ENCODE measurements at places on chromosomes 12 and 14.

GRCh38 chr12:49022558-49023178, 4.1 kb upstream of the PRKAG1 start:
- DNase-seq, result no peak

DNA sequence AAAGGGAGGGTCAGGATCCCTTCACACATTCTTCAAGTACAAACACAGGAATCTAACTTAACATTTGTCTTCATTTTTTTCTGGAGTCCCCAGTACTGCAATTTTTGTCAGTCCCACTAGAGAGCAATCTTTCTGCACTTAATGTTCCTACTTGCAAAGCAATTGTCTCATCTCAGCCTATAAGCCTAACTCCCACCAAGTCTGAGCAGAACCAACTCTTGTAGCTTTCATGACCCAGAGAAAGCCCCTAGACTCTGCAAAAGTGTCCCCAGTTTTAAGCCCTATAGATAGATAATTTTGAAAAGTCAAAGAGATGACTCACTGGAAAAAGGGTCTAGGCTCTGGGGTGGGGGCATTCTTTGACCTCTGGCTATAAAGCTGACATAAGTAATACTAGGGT, 1.8 kb upstream of the ZBTB39 start:
- DNase-seq, result peak; percentile 30

DNA sequence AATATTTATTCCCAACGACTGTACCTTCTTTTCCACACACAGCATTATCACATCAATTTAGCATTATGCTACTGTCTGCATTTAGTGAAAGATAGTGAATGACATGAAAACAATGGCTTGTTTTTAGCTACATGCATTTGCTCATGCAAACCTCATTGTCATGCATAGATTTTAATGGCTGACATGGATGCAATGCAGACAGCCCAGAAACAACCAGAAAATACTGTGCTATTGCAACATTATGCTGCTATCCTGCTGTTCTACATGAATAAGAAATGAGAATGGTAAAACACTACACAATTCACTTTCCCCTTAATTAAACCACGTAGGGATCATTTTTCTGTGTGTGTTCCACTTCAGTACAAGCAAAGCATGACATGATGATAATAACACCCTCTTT, 90.8 kb downstream of the LIN7A start:
- no peak for DNase-seq

GRCh38 chr14:100887728-100888335, 15.7 kb downstream of the RTL1 start:
- no peak for DNase-seq

- peak; percentile 62 for DNase-seq
Measured at GRCh38 chr12:40224439-40225291, at the start of gene LRRK2. Gene LRRK2, plus strand, starts transcription at chr12:40224997. Its CDS starts 135 bp downstream, at chr12:40225132.

DNA sequence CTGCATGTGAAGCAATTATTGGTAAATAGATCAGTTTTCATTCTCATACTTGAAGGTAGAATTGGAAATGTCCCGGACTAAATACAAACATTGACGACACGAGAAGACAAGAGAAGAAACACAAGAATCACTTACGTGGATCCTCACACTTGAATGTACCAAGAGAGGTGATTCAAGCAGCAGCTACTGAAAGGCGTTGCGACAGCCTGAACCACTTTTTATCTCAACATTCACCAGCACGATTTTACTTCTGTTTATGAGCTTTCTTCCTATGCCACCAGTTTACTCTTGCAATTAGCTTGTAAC, 3.6 kb upstream of the FZD10 start:
- DNase-seq, result no peak

DNA sequence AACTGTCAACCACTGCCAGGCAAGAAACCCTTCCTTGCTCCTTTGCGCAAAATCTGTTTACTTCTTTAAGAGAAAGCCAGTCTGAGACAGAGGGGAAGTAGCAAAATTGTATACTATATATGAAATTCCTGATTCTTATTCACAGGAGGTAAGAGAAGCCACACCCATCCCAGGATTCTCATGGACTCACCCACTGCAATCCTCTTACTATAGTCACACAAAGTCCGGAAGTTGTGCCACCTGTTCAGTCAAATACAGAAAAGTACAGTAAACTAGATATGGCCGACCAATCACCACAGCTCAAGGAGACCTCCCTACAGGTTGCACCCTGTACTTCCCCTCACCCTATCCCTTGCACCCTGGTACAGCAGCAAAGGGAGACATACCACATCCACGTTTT, 2.9 kb downstream of the PRMT5 start:
- no peak for DNase-seq

GRCh38 chr12:115444346-115444745, 760.4 kb upstream of the TBX3 start:
- no peak for DNase-seq

DNA sequence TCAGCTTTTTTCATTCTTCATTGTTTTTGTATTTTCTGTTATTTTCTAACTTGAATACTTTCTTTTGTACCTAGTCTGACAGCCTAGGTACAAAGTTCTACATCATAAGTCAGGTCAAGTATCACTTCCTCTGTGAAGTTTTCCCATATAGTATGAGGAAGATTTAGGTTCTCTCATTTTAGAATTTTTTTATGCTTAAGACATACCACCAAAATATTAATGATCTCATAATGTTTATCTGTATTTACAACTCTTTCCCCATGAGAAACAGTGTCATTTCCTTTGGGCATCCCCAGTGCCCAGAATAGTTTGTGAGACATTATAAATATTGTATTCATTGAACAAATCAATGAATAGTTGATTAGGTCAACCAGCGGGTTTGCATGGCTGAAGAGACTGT, 3.1 kb upstream of the ATF7IP start:
- no peak for DNase-seq

GRCh38 chr12:71371122-71371521, 68.5 kb upstream of the LGR5 start:
- no peak for DNase-seq

- no peak for DNase-seq
Measured at GRCh38 chr12:107404981-107405380, 280.6 kb upstream of the PWP1 start.

- DNase-seq, result no peak
Measured at GRCh38 chr14:96002498-96002884, 36.7 kb upstream of the C14orf132 start.

GRCh38 chr14:91861091-91861490, 6.2 kb downstream of the TC2N start:
- no peak for DNase-seq

- no peak for DNase-seq
Measured at GRCh38 chr12:128956755-128957154, 103.5 kb downstream of the GLT1D1 start.

DNA sequence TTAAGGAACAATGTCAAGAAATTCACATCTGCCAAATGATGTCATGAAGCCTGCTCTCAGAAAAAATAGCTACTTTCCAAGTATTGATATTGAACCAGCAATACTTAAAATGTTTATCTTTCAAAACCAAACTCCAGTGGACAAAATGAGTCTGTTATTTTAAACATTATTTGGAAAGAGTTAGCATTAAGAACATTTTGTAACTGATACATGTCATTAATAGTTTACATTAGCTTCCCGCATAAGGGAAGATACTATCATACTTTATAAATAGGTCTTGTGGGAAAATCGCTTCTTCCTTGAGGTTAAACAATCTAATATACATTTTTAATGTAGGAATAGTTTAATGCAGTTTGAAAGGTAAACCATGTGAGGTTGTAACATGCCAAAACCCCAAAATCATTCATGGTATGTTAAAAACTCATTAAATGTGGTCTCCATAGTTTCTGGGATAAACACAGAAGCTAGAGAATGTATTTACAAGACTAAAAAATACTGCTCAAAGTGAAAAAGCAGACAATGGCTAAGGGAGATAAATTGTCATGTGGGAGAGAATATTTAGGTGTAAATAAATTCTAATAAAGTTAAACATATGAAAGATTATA, 73.4 kb upstream of the ATP2B1 start:
- no peak for DNase-seq

- DNase-seq, result no peak
Measured at GRCh38 chr14:105602243-105602750, 75.9 kb downstream of the TMEM121 start.

- DNase-seq, result no peak
Measured at GRCh38 chr14:70885343-70886022, 21.8 kb upstream of the PCNX1 start.

GRCh38 chr12:99027461-99027860, 382.4 kb downstream of the APAF1 start:
- DNase-seq, result no peak

- DNase-seq, result no peak
Measured at GRCh38 chr14:94161981-94162380, 12.1 kb upstream of the PPP4R4 start.

GRCh38 chr12:112419297-112420133, 768 bp downstream of the PTPN11 start:
- DNase-seq, result no peak

DNA sequence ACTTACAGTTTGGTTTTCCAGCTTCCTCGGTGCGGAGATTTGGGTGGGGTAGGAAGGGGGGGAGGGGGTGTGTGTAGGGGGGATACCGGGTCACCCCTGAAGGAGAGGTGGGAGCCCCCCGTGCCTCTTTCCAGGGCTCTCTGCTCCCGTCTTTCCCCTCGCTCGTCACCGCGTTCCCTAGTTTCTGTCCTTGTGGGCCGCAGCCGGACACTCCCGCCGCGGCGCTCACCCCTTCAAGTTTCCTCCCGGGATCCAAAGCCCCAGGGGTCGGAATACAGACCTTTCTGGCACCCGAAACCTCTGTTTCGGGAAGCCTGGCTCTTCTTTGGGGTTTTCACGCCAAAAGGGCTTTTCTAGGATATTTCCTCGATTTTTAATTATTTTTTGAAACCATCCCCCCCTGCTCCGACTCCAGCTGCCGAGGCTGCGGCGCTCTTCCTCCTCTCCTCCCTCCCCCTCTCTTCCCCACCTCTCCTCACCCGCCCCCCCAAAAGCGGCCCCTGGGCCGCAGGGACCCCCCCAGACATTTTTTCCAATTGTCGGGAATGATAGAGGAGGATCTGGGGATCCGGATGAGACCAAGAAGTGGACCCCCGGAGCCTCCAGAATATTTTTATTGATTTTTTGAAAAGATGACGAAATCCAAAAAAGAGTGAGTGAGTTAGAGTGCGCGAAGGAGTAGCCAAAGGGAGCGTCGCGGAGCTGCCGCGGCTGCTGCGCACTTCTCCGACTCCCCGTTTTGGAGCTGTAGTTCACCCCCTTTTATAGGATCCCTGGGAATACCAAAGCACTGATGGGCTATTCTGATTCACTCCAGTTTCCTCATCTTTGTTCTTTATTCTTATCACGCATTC, 1.7 kb downstream of the CCND2 start:
- DNase-seq, result no peak

GRCh38 chr14:79585845-79586244, 625.5 kb downstream of the DIO2 start:
- DNase-seq, result no peak

DNA sequence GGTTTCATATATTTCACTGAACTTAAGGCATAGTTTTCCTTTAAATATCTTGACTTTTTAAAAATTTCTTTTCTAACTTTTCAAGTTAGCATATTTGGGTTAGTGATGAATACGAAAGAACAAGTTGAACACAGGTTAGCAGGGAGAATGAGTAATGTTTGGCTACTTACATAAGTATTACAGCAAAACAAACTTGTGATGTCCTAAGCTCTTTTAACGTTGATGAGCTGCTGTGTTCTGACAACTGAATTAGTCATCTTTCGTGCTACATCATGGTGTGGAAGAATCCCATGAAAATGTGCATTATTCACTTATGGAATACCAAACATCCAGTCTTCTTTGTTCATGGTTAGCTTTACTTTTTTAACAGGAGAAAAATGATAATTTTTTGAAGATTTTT, 36.3 kb upstream of the PDZRN4 start:
- DNase-seq, result no peak

- DNase-seq, result no peak
Measured at GRCh38 chr12:11756022-11756421, 106.5 kb downstream of the ETV6 start.

DNA sequence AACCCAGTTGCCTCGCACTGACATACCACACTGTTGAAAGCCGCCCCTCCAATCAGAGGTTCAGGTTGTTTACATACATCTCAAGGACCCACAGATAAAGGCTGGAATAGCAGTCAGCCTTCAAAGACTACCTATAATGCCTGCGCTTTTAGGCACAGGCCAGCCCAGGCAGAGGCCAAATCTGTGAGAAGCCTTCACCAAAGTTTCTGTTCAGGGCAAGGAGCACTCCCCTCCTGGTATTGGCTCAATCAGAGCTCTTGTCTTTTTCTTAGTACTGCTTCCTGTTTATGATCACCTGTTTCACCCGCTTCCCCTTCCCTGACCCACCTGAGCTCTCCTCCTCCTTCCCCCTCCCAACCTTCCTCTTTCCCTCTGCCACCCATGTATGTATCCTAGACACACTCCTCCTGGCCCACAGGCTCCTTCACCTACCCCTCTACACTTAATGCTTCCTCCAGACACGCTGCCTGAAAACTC, 34.8 kb downstream of the DUSP16 start:
- DNase-seq, result no peak

DNA sequence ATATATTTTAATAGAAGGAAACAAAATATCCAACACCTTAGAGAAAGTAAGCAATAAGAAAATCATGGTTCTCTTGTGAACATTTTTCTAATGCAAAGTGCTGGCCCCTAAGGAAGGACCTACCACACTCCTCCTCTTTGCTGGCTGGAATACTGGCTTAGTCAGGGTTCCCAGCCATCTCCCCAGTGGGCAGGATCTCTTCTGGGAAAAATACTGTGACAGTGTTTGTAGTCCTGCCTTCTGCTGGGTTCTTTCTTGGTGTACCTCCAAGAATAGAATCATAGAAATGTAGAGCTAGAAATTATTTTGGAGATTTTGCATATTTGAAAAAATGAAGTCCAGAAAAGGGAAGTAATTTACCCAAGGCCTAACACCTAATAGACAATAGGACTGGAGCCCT, 31.9 kb downstream of the KCNMB4 start:
- no peak for DNase-seq

DNA sequence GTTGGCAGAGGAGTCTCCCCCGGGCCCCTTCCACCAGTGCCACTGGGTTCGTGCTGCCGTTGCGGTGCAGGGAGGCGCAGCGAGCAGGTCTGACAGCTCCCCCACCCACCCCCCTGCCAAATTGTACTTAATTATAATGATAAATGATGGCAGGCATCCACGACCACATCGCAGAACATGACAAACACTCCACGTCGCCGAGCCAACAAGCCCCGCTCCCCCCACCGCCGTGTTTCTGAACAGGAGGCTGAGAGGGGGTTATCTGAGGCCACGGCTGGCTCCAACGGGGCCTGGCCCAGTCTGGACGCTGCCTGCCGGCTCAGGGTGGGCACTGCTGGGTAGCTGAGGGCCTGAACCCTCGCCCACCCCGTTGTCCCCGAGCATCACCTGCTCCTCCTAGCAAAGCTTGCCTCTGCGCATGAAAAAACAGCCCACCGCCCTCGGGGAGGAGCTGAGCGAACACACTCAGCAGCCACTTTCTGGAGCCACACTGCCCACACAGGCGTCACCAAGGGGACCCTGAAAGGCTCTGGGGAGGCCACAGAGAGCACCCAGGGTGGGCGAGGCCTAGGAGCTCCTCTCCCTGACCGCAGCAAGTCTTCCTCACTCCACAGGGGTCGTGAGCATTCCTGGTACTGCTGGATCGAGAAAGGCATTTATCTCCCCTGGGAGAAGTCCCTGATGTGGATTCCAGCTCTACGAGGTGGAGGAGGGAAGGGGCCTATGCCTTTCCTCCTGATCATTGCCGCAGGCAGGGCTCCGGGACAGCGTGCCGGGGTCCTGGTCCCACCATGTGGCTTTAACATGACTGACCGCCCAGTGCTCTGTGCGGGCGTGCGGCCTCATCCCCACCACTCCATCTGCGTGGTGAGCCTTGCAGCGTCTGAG, 35.4 kb upstream of the DIO3 start:
- DNase-seq, result no peak
